ENCODE measurements at places on chromosomes 12 and 14. TPM values are rescaled to one million over a fixed set of nuclear protein-coding genes. Genes with fewer than 3 reads are reported as not detected.

- no peak for DNase-seq
Observed at GRCh38 chr14:65366802-65367565, 45.5 kb upstream of the FUT8 start.

- peak; percentile 79 for DNase-seq
Observed at GRCh38 chr12:7933255-7933726, 2.7 kb downstream of the SLC2A3 start.

GRCh38 chr12:48163150-48163747 is 5.9 kb upstream of the ASB8 start:
- no peak for DNase-seq

- no peak for DNase-seq
Observed at GRCh38 chr12:80715713-80716249, 931 bp upstream of the MYF5 start.

GRCh38 chr12:94059394-94060368 is 88.7 kb upstream of the PLXNC1 start:
- no peak for DNase-seq

GRCh38 chr12:15526033-15526432 is 203.7 kb downstream of the PTPRO start:
- DNase-seq, result no peak

GRCh38 chr12:125340791-125341190 is 275.6 kb downstream of the AACS start:
- DNase-seq, result peak; percentile 73

GRCh38 chr12:2013527-2014223 is 9.4 kb upstream of the DCP1B start:
- DNase-seq, result peak; percentile 51

- no peak for DNase-seq
Observed at GRCh38 chr14:45091710-45092109, 7.8 kb downstream of the PRPF39 start.

GRCh38 chr12:88960213-88960878 is 380.1 kb upstream of the KITLG start:
- DNase-seq, result no peak

- peak; percentile 84 for DNase-seq
Observed at GRCh38 chr12:6914246-6914946, at the start of gene ENO2. Gene ENO2 (plus strand): TSS chr12:6914580. CDS start chr12:6915833, 1,253 bp downstream.

DNA sequence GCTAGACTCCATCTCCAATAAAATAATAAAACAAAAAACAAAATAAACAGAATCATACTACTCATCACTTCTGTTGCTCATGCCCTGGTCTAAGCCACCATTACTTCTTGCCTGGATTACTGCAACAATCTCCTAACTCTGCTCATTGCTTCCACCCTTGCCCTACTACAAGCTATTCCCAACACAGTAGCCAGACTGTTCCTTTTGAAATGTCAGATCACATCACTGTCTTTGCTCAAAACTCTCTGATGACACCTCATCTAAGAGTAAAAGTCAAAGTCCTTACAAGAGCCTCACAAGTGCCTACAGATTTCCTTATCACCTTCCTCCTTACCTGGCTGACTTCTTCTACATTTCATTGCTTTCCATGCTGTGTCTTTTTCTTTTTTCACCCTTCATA is 10.0 kb downstream of the FBXO33 start:
- DNase-seq, result no peak

DNA sequence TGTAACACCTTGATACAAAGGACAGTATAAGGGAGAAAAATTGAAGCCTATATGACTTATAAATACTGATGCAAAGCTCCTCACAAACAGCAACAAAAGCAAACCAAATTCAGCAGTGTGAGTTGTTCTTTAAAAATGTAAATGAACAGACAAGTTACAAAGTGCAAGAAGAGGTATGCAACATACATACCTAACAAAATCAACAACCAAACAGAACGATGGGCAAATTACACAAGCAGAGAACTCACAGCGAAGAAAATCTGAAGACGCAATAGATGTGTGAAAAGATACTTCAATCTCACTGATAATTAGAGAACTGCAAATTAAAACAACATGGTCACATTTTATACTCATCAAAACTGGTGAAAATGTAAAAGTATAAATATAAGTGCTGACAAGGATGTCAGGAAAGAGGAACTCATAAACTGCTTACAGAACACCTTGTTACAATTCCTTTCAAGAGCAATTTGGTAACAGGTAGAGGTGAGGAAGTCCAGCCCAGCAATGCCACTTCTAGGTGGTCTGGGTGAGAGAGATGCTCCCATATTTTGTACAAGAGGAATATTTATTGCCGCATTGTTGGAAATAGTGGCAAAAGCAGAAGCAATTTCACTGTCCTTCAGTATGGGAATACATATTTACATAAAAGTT is 47.3 kb downstream of the CORO1C start:
- no peak for DNase-seq

DNA sequence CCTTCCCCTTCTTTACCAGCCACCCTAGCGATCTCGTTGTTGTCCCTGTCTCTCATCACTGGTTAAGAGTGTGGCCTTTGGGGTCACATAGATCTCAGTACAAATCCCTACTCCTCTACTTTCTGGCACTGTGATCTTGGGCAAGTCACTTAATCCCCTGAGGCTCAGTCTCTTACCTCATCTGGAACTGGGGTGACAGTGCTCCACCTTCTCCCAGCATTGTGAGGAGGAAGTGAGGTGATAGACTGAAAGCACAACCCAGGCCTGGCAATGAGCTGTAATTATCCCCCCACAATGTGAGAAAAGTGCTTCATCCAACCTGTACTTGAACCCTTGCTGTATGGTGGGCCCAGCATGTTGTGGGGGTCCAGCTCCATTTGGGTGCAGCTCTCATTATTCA is 48.0 kb downstream of the IRAK3 start:
- no peak for DNase-seq

- DNase-seq, result no peak
Observed at GRCh38 chr14:69395929-69396328, 2.2 kb downstream of the ERH start.

- no peak for DNase-seq
Observed at GRCh38 chr14:92539875-92540274, 26.3 kb downstream of the RIN3 start.

DNA sequence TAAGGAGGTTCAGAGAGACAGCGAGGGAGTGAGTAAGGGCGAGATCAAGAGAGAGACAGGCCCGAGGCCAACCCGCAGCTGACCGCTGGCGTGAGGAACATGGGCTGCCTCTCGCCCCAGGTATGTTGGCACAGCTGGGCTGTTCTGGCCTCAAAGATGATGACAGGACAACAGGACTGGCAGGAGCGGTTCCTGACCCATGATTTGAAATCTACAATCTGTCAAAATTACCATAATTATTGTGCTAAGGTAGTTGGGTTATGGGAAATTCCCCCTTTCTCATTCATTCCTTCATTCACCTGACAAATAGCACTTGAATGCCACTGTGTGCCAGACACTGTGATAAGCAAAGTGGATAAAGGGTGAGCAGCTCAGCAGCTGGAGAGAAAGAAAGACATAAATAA is 5.1 kb upstream of the ENDOU start:
- DNase-seq, result peak; percentile 77

DNA sequence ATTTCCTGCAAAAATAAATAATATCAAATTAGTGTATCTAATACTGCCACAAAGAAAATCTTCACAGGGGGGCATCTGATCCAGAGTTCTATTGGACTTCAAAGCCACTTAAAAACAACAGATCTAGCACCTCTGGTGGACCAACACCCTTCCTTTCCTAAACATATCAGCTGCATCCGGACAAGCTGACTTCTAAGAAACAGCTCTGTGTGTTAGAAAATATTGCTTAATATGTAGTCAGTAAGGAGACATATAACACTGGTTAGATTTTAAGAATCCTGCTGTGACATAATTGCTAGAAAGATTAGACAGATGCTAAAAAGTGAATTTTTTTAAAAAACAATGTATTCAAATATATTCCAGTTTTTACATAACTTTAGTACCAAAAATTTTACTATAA is 61.1 kb upstream of the PTPRB start:
- no peak for DNase-seq

GRCh38 chr14:57846596-57846995 is 19.3 kb downstream of the SLC35F4 start:
- no peak for DNase-seq

GRCh38 chr12:128519426-128519825 is 252.5 kb downstream of the TMEM132C start:
- DNase-seq, result no peak

- no peak for DNase-seq
Observed at GRCh38 chr12:14216405-14217294, 148.8 kb upstream of the ATF7IP start.

- no peak for DNase-seq
Observed at GRCh38 chr12:54133772-54134375, 54.9 kb downstream of the SMUG1 start.

DNA sequence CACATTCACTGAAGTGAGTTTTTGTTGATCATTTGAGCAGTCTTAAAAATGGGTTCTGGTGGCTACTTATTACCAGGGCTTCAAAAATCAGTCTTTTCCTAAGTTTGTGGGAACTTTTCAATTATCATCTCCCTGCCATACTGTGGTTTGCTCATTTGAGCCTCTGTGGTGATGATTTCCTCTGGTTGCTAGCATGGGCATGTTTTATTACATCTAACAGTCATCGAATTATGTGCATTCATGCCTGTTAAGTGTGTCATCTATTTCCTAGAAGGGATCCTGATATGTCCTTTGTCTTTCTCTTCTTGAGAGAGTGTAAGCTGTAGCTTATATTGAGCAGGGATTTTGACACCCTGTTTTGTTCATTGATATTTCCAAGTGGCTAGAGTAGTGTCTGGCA is 116.8 kb downstream of the WIF1 start:
- DNase-seq, result no peak

GRCh38 chr14:64771161-64771560 is 66.9 kb downstream of the PLEKHG3 start:
- no peak for DNase-seq

DNA sequence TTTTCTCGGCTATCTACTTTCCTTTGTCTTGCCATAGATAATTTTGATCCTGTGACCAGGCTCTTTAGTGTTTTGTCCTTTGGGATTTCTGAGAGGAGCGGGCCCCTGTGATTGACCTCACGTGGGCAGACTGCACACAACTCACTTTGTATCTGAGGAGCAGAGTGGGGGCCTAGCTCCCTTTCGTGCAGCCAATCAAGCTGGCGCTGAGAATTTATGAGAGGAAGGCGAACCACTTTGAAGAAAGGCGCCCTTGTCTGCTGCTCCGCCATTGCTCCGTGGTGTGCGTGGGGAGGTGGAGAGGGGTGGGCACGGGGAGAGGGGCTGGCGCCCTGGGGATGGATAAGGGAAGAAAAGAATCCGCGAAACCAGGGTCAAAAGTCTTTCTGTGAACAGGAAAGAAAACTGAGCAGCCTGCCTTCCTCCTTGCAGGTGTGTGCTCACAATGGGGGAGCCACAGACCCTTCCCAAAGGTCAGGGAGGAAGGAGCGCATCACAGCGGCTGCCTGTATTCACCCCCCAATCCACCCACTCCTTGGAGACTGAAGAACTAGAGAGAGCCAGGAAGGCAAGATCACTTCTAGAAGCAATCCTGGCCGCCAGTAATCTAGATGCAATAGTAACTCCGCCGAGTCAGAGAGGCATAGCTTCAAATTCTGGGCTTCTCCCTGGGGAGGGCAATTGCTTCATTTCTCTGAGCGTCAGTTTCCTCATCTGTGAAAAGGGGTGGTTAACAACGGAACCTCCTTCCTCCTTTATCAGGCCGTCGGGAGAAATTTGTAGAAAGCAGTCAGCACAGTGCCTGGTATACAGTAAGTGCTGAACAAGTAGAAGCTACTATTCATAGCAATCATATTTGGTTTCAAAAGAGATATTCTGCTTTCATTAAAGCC is 24.9 kb upstream of the MED13L start:
- no peak for DNase-seq

- DNase-seq, result no peak
Observed at GRCh38 chr12:50240096-50240791, 43.1 kb downstream of the LIMA1 start.

GRCh38 chr14:104431351-104431928 is 148.1 kb upstream of the C14orf180 start:
- no peak for DNase-seq

- DNase-seq, result no peak
Observed at GRCh38 chr12:115811045-115811444, 466.4 kb downstream of the MED13L start.

- no peak for DNase-seq
Observed at GRCh38 chr12:48104531-48104930, 1.3 kb downstream of the SENP1 start.

GRCh38 chr14:57508756-57509155 is 15.1 kb upstream of the CCDC198 start:
- no peak for DNase-seq

GRCh38 chr14:76977793-76978720 is 50.5 kb downstream of the IRF2BPL start:
- no peak for DNase-seq

DNA sequence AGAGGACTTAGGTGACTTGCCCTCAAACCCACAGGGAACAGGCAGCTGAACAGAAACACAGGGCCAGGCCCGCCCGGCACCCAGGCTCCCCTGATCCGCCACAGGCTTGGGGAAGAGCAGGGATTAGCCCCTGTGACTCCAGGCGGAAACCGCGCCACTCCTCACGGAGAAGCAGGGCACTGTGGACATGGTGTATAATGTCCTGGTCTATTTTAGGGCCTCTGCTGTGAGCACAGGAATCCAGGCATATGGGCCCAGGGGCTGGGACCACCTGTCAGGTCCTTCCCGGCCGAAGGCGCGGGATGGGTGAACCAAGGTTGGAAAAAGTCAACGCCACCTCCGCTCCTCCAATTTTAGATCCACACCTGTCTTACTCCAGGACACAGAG is 34.6 kb upstream of the MEG3 start:
- no peak for DNase-seq

DNA sequence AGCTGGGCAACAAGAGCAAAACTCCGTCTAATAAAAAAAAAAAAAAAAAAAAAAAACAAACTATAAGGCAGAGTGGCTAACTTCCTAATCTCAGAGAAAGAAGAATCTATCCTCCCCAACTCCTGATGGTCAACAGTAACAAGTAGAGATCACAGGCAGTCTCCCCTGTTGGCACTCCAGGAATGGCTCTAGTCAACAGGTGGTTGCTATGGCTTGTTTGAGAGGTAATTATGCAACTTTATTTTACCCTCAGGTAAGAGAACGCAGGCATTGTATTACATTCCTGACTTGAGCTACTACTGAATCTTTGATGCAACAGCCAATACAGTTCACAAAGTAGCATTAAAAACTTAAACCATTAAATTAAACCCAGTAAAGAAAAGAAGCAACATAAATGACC is 180.3 kb downstream of the DICER1 start:
- no peak for DNase-seq

- DNase-seq, result no peak
Observed at GRCh38 chr12:76033081-76034011, 1.8 kb upstream of the PHLDA1 start.

- DNase-seq, result no peak
Observed at GRCh38 chr12:4449851-4450221, 4.2 kb upstream of the FGF6 start.

PPP1R1A gene
- not detected for total RNA-seq

SLC25A21 gene
- 8.7 TPM for total RNA-seq

VRK1 gene
- total RNA-seq, result 74.9 TPM

ATN1 gene
- 2.8 TPM for total RNA-seq

PRMT5 gene
- total RNA-seq, result 100 TPM

NEUROD4 gene
- total RNA-seq, result not detected

PDZRN4 gene
- not detected for total RNA-seq

PTMS gene
- 328 TPM for total RNA-seq

BIN2 gene
- not detected for total RNA-seq

C12orf54 gene
- total RNA-seq, result not detected

PLEKHD1 gene
- total RNA-seq, result not detected

GYS2 gene
- total RNA-seq, result not detected

SLC7A7 gene
- not detected for total RNA-seq

COQ10A gene
- total RNA-seq, result 6.9 TPM

TAS2R7 gene
- total RNA-seq, result not detected

MUCL1 gene
- total RNA-seq, result not detected

FAM181A gene
- total RNA-seq, result not detected
